Substantia nigra (tissue), 51 donors: ENCODE measurements at places on chromosomes 16 and 17.

DNA sequence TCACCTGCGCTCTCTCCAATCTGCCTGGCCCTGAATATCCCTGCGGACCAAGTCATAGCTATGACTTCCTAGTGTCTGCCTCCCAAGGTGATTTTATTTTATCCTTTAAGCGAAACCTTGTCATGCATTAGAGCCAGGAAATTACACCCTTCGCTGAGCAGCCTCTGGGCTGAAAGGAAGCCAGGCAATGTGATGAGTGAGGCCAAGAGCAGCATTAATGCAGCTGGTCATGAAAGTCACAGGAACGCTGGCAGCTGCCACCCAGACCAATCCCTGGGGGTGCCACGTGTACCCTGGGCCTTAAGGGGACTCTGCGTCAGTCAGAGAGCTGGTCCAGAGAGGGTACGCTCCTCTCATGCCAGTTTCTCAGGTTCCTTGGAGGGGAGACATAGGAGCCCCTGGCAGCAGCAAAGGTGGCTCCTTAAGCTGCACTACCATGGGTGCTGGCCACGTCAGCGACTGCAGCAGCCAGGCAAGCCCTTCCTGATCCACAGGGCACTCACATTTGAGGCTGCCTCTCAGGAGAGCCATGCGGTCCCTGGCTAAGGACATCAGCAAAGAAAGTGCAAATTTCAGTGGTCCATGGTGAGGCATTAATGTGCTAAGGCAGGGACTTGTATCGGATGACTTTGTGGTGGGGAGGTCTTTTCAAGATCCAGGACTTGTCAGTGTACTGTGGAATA, 42.7 kb upstream of the WSCD1 start:
- DNase-seq = no peak

- no peak for DNase-seq
These were observed 16.3 kb downstream of the MAPT start for GRCh38 chr17:45910667-45911066.

DNA sequence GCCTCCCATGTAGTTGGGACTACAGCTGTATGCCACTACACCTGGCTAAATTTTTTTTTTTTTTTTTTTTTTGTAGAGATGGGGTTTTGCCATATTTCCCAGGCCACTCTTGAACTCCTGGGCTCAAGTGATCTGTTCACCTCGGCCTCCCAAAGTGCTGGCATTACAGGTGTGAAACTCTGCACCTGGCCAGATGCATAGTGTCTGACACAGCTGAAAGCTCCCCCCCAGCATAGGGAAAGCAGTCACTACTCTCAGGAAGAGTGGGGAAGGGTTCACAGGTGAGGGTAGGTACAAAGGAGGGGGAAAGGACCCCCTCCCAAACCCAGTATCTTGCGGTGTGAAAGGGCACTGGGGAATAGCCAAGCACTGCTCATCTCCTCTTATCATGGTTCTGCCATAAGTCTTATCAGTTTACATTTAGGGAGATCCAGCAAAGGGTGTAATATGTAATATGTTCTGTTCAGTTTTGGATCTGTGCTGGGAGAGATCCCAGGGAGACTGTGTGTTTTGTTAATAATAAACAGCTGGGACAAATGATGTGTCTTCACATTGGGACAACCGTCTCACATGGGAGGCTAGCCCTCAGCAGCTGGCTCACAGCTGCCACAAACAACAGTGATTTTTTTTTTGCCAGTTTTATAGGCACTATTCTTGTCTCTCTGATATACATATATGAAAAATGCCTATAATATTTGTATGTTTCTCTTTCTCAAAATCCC, 6.8 kb upstream of the CAVIN1 start:
- no peak for DNase-seq

GRCh38 chr17:56540836-56541235, 52.7 kb upstream of the NOG start:
- DNase-seq = no peak

GRCh38 chr16:4116325-4117249, at the start of gene ADCY9:
TSS of gene ADCY9 (minus strand) at chr16:4116442. CDS start at chr16:4115442, 1,000 bp downstream.
- DNase-seq = no peak

GRCh38 chr17:40122136-40122998, 596 bp downstream of the MSL1 start:
- peak; percentile 66 for DNase-seq

- DNase-seq = no peak
These were observed 1.5 kb upstream of the TTYH2 start for GRCh38 chr17:74211912-74212208.

DNA sequence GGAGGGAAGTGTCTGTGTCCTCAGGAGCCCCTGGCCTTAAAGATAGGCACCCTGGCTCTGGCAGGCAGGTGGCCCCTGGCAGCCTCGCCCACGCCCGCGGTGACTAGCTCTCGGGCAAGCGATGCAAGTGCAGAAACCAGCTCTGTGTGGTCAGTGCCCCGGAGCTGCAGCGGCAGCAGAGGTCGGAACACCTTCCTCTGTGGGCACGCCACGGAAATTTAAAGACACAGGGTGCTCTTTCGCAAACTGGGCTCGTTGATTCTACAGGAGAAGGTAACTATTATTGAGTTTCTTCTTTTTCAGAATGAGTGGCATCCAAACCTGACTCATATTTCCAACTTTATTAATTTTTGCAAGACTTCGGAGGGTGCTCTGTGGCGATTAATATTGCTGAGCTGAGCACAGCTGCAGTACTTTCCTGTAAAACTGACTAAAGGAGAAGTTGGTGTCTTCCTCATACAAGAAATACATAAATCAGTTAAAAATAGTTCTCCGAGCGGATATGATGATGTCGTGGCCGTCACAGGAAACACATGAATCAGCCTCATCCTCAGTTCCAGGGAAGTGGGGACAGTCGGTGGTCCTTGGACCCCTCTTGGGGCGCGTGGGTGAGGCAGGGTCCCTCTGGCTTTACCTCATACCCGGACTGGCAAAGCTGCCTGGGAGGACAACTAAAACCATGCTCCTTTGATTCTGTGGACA, 120.2 kb downstream of the METRNL start:
- DNase-seq = no peak

GRCh38 chr17:35161281-35161761, 13.7 kb downstream of the UNC45B start:
- no peak for DNase-seq

- no peak for DNase-seq
These were observed 125.9 kb downstream of the OR1D5 start for GRCh38 chr17:2937331-2938003.

DNA sequence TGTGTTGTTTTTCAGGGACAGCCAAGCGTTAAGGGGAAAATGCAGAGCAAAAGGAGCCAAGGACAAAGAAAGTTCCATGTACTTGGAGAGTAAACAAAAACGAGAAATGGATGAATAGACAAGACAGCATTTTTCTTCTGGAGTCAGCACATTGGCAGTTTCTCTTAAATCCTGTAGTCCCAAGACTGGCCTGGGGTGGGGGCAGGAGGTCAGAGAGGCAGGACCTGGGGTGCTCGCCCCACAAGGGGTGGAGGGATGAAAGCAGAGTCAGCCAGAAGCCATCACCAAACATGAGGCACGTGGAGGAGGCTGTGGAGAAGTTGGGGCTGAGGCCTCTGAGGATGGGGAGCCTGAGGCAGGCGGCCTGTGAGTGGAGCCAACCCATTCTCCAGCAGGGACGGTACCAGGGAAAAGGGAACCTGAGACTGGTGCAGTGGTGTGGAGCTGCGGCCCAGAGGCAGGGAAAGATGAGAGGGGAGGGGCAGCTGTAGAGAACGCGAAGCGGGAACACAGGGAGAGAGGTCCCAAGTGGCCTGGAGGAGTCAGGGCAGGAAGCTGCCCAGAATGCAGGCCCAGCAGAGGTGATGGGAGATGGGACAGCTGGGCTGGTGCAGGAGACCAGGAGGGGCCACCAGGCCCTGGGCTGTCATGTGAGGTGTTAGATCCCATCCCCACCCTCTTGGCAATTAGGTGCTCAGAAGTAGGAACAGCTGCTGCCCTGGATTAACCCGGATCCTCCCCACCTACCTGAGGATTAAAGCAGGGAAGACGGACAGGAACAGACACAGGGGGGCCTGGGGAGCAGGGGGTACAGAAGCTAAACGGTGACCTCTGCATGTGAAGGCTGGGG, 3.3 kb downstream of the TLCD3B start:
- DNase-seq = no peak

DNA sequence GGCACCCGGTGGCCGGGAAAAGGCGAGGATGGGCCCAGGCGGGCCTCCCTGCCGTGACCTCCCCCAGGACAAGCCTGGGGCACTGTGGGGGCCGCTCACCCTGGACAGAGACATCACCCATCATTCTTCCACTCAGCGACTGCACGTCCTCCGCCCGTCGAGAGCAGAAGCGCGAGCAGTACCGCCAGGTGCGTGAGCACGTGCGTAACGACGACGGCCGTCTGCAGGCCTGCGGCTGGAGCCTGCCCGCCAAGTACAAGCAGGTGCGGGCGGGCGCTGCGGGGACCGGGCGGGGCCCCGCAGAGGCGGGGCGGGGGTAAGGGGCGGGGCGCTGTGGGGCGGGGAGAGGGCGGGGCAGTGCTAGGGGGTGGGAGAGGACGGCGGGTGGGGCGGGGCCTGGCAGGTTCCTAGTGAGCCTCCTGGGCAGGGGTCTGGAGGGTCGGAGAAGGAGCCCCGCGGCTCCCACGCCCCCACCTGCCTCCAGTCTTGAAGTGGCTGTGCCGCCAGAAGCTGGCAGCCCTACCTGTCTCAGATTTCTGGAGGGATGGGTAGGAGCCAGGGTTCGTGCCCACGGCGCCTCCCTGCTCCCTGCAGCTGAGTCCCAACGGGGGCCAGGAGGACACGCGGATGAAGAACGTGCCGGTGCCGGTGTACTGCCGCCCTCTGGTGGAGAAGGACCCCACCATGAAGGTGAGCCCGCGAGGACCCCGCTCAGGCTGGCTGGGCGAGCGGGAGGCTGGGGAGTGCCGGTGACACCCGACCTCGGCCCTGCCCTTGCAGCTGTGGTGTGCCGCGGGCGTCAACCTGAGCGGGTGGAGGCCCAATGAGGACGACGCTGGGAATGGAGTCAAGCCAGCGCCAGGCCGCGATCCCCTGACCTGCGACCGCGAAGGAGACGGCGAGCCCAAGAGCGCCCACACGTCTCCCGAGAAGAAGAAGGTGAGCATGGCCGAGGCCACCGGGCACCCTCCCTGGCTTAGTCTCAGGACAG, 7.5 kb downstream of the NME3 start:
- DNase-seq = no peak

GRCh38 chr16:23945243-23945642, 109.5 kb downstream of the PRKCB start:
- DNase-seq = no peak

DNA sequence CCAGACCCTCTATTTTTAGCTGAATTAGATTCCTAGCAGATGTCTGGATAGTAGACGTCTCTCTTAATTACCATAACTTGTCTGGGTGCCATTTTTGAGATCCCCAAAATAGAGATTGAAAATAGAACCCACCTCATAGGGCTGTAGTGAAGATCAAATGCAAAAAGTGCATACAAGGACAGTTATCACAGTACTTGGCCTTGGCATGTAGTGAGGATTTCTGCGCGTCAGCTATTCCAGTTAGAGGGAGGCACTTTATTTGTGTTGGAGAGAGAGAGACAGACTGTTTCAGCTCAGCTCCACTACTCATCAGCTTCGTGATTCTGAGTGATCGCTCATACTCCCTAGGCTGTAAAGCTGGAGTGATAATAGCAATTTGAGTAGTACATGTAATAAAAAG, 59.6 kb upstream of the CDH13 start:
- no peak for DNase-seq
